ENCODE measurements at places on chromosomes 5 and 9.

DNA sequence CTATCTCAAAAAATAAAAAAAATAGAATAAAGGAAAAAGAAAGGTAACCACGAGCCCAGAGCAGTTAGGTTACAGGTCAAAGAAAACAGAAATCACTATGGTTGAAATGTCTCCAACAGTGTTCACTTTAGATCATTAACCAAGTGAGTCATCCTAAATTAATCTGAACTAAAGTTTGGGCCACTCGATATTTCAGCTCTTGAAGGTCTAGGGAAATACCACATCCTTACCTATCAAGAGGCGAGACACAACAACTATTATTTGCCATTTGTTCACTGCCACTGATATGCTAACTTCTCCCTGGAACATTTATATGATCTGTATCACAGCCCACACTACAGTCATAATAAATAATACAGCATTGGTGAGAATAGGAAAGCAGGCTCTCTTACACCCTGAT is 111.3 kb upstream of the NR5A1 start:
- no peak for DNase-seq

GRCh38 chr5:80793354-80793753 is 138.6 kb upstream of the DHFR start:
- no peak for DNase-seq

- DNase-seq, result no peak
Observed at GRCh38 chr5:168609806-168610482, 30.8 kb upstream of the PANK3 start.

GRCh38 chr5:111774525-111774924 is 17.5 kb upstream of the NREP start:
- no peak for DNase-seq

GRCh38 chr9:103900466-103900865 is 193.6 kb upstream of the SMC2 start:
- no peak for DNase-seq

- DNase-seq, result no peak
Observed at GRCh38 chr5:81724571-81724970, 26.3 kb downstream of the SSBP2 start.
